ENCODE measurements at places on chromosomes 2 and 18.

GRCh38 chr18:34866739-34867138 is 156.6 kb downstream of the DTNA start:
- no peak for DNase-seq

DNA sequence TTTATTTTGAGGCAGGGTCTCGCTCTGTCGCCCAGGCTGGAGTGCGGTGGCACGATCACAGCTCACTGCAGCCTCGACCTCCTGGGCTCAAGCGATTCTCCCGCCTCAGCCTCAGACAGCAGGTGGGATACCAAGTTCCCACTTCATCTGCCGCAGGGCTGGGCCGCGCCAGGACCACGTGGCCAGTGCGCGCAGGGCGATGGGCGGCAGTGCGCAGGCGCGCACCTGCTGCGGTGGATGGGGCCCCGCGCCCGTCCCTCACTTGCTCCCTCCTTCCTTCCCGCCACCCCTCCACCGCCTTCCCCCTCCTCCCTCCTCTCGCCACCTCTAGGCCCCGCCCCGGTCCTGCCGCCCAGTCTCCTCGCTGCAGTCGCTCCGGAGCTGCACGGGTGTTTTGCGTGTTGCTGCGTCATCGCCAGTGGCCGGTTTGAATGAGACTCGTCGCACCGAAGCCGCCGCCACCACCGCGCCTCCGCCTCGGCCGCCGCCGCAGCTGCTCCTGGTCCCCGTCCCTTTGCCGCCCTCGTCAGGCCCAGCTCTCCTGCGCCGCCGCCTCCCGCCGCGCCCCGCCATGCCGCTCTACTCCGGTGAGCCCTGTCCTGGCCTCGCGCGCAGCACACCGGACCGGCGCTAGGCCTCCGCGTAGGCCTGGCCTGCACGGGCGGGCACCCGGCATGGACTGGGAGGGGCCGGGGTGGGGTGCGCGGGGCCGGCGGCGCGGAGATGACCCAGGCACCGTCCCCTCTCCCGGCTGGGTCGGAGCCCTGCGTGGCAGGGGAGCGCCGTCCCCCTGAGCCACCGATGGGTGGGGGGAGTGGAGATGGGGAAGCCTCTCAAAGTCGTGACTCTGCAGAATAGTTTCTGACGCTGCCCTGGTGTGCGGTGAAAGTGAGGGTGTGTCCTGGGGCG is at the start of gene USP14:
Gene USP14 (plus strand): TSS at position 430 of the 909 bp plus-strand sequence. CDS start 142 bp downstream, at position 572.
- peak; percentile 98 for DNase-seq

GRCh38 chr2:190572246-190572645 is 37.7 kb upstream of the NEMP2 start:
- DNase-seq: no peak

DNA sequence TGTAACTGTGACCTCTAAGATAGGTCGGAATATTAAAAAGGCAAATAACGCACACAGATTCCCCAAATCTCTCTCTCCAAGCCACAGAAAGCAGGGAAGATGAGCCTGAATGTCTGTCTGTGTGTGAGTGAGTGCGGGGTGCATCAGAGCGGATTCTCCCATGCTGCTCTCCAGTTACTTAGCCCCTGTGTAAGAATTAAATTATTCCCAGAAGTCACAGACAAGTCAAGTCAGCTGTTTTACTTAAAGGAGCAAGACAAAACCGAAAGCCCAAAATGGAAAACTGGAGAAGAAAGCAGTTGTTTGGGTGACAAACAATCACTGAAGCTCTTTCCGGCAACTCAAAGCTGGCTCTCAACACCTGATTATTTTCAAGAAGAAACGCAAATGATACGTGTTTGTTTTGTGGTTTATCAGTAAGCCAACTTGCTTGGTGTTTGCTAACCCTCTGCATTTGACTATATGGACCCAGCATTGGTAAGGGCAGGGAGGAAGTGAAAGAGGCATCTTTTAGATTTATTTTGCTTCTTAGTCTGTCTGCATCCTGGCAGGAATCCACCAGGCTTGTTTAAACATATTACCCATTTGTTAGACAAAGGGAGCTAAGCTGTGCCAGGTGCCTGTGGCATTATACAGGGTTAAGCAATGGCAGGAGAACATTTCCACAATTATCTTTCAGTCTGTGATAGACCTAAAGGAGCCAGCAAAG is 121.5 kb upstream of the CREB1 start:
- DNase-seq: no peak

DNA sequence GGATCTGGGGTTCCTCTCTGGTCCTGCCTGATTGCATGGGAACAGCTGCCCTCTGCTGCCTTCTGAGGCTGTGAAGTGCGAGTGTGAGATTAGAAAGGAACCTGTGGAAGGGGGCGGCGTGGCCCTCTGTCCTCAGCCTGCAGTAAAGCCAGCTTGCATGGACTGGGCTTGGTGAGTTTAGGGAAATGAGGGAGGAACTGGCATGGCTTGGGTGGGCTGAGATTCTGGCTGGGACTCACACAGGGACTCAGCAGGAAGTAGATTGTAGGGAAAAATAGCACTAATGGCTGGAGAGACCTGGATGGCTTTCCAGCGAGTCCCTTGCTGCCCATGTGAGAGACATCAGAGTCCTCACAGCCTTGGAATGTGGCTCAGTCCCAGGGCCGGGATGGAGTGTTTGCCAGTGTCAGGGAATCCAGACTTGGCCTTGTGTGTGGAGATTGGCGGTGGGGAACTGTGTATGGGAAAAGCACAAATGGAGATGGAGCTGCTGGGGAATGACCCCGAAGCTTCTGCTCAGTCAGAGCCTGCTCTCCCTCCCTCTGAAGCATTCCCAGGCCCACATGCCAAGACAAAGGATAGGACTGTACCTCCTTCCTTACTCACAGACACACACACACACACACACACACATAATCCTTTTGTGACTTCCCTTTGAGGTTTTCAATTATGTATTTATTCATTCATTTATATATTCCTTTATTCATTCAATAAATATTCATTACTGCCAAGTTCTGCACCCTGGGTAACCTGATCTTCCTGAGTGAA is 115.4 kb downstream of the ACAA2 start:
- DNase-seq: no peak

- no peak for DNase-seq
Observed at GRCh38 chr2:160305081-160305750, 105.1 kb upstream of the ITGB6 start.

GRCh38 chr2:177692042-177692782 is 299.6 kb downstream of the AGPS start:
- DNase-seq: no peak

GRCh38 chr18:58721566-58722239 is 50.4 kb downstream of the MALT1 start:
- DNase-seq: no peak

- no peak for DNase-seq
Observed at GRCh38 chr2:19346983-19347618, 11.3 kb downstream of the OSR1 start.

GRCh38 chr18:27746241-27746640 is 430.7 kb downstream of the CDH2 start:
- no peak for DNase-seq

- DNase-seq: no peak
Observed at GRCh38 chr2:37794717-37795116, 123.3 kb upstream of the CDC42EP3 start.

- no peak for DNase-seq
Observed at GRCh38 chr18:21484851-21485636, 115.5 kb downstream of the ESCO1 start.

DNA sequence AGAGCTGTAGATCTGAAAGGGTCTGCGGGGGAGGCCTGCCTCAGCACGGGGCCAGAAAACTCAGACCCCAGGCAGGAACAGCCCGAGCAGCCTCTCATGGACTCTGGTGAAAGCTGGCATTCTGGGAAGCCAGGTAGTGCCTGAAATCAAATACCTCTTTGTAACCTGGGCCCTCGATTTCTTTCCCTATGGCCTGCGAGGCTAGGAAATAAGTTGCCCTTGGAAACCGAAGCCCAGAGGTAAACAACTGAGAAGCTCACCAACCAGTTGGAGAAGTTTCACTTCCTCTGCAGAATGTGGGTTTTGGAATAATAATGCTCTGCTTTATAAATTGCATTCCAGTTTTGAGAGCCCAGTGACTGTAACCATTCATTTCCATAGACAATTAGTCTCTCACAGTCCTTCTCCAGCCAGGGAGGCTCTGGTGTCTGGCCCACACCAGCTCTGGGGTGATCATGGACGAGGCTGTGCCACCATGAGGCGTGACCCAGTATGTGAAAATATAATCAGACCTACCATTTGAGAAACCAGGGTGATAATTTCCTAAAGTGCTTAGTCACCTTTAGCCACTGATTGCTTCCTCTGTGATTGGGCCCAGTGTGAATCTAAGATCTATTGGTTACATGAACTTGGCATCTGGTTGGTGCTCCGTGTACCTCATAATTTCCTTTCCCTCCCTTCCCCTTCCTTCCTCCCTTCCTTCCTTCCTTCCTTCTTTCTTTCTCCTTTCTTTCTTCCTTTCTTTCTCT is 133.1 kb upstream of the PELI1 start:
- DNase-seq: no peak

DNA sequence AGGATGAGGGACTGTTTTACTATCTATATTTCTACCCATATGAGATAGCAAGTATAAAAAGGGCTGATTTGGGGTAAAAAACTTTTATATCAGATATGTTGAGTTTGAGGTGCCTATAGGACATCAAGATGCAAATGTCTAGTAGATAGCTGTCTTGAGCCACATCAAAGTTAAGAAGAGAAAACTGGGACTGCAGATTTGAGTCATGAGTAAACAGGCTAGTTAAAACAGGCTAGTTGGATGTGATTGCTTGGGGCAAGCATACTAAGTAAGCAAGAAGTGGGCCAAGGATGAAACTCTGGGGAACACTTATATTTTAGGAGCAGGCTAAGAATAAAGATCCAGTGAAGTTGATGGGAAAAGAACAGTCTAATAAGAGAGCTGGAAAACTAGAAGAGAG is 2.8 kb upstream of the SCRN3 start:
- no peak for DNase-seq

GRCh38 chr2:196840171-196840570 is 31.0 kb upstream of the C2orf66 start:
- DNase-seq: no peak

DNA sequence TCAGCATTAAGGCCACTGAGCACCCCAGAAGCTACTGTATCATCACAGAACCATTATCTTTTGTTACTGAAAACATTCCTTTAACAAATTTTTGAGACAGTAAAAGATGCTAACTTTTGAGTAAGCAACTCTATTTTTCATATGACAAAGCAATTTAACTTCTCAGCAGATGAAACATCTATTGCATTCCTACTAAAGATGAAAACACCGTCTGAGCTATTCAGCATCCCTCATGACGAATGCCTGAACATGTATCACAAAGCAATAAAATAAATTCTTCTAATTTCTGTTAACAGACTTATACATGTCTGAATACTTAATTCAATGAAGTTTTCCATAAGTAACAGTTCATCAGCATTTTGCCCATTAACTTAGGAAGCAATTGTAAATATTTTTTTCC is 23.9 kb downstream of the CHN1 start:
- no peak for DNase-seq

- DNase-seq: peak; percentile 57
Observed at GRCh38 chr2:127859712-127860085, 1.7 kb upstream of the POLR2D start.

DNA sequence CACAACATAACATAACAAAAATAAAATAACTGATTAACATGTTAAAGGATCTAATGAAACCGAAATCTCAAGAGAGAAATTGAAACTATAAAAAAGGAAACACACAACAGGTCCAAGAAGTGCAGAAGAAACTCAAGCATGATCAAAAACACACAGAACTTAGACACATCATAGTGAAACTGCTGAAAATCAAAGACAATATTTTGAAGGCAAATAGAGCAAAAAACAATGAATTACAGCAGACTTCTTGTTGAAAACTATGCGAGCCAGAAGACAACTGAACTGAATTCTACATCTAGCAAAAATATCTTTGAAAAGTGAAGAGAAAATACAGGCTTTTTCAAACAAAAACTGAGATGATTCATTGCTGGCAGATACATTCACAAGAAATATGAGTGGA is 61.3 kb downstream of the UGP2 start:
- no peak for DNase-seq

DNA sequence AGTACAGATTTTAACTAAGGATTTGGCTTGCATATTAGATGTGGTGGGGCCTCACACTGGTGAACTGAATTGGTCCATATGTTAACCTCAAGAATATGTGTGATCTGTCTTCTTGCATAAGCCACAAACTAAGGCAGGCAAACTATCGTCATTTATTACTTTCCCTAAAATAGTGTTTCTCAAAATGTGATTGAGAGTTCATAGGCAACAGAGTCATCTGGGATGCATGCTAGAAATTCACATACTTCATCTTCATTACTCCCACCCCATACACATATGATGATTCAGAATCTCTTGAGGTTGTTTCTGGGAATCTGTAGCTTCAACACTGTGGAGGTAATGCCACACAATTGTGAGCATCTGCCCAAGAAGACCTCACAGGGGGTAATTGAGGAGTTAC is 822.8 kb upstream of the CDH2 start:
- no peak for DNase-seq

DNA sequence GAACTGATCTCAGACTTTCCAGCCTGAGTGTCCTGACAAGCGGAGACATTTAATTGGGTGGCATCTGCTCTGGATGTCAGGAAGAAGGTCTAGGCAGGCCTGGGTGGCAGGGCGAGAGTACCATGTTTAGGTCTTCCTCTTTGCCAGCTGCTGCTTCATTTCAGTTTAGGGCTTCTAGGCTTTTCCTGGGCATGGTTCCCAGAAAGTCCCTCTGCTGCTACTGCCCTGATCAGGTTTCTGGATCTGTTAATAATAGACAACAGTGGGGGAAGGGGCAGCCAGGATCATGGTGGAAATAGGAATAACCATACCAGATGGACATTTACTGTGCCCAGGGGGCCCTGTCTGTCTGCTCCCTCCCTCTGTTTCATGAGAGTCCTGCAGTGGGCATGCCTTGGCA is 2.3 kb upstream of the PLCD4 start:
- no peak for DNase-seq

- DNase-seq: no peak
Observed at GRCh38 chr18:59631583-59632181, 65.5 kb downstream of the CCBE1 start.

DNA sequence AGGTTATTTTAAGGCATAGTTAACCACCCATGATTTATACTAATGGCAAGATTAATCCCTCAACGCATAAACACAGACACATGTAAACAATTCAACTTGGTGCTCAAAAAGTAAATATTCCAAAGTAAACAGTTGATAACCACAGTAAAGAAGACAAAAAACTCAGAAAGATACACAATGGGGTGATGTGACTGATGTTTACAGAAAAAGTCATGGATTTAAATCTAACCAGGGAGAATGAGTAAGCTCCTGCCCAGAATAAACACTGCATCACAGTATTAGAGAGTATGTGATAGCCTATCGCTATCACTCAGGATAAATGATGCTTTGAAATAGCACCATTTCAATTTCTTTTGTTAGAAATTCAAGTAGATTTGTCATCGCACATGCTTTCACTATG is 49.3 kb downstream of the HIBCH start:
- no peak for DNase-seq

DNA sequence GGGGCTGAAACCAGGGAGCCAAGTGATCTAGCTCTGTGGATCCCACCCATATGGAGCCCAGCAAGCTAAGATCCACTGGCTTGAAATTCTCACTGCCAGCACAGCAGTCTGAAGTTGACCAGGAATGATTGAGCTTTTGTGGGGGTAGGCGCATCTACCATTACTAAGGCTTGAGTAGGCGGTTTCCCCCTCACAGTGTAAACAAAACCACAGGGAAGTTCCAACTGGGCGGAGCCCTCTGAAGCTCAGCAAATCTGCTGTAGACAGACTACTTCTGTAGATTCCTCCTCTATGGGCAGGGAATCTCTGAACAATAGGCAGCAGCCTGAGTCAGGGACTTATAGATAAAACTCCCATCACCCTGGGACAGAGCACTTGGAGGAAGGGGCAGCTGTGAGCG is 96.7 kb downstream of the CCDC148 start:
- DNase-seq: peak; percentile 20

All from stimulated activated CD4-positive, alpha-beta T cell treated with anti-CD3 and anti-CD28 coated beads, Interleukin-4, amount 100 ng/mL, for 4 hours (primary cell).